Stimulated activated CD8-positive, alpha-beta memory T cell treated with anti-CD3 and anti-CD28 coated beads, Interleukin-15, amount 100 ng/mL, for 24 hours (primary cell): ENCODE measurements at places on chromosomes 11 and 22.

DNA sequence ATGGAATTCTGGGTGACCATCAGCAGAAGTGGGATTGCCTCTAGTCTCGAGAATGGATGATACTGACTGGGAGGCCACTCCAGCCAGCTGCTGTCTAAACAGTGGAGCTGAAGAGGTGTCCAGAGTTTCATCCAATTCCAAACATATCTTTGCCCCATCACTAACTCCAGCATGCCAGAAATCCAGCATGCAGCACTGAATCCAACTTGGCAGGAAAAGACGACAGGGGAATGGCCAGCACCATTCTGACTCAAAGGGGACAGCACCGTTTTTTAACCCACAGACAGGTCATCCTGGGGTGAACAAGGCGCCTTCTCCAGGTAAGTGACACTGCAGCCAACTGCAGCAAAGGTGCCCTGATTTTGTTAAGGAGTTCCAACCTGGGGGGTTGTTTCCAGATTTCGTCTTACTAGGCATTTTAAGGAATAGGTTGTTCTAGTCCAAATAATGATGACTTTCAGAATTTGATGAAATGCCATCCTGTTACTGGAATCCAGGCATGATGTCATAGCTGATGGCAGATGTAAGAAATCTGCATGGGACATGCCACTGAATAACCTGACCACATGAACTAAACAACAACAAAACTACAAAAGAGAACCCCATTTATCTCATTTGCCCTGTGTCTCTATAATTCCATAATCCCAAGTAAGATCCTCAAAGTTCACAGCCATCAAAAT is 32.3 kb downstream of the FEZ1 start:
- DNase-seq = no peak

GRCh38 chr11:19281041-19281440 is 40.3 kb upstream of the E2F8 start:
- DNase-seq = no peak

- no peak for DNase-seq
Observed at GRCh38 chr11:27215471-27216269, 147.3 kb downstream of the CCDC34 start.

DNA sequence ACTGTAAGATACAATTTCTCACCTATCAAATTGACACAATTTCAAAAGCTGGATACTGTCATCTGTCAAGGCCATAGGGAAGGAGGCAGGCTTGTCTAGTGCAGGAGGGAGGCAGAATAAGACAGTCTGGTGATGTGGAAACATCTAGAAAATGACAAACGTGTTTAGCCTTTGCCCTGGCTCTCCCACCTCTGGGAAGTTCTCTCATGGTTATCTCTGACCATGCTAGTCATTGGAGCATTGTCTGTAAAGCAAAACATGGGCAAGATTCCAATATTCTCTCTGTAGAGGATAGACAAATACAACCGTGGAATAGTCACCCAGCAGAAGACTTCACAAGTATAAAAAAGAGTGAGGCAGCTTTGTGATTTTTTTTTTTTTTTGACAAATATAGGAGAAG is 9.1 kb upstream of the SERHL2 start:
- no peak for DNase-seq

- no peak for DNase-seq
Observed at GRCh38 chr11:68266936-68267880, 4.6 kb downstream of the C11orf24 start.

GRCh38 chr11:19933132-19933735 is 220.6 kb downstream of the NAV2 start:
- no peak for DNase-seq

DNA sequence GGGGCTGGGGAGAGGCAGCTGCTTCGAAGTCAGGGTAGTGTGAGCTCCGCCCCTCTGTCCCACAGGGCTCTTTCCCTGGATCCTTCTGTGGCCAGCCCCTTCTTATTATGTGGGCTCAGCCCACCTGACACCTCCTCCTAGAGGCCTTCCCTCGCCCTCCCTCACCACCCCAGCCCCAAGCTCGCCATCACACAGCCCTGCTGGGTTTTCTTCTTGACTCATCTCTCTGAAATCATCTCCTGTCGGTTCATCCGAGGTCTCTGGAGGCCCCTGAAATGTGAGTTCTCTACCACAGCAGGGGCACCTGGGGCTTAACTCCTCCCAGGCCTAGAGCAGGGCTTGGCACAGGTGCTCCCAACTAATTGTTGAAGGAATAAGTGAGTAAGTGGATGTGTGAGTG is 65.2 kb downstream of the CACNA1I start:
- DNase-seq = no peak

DNA sequence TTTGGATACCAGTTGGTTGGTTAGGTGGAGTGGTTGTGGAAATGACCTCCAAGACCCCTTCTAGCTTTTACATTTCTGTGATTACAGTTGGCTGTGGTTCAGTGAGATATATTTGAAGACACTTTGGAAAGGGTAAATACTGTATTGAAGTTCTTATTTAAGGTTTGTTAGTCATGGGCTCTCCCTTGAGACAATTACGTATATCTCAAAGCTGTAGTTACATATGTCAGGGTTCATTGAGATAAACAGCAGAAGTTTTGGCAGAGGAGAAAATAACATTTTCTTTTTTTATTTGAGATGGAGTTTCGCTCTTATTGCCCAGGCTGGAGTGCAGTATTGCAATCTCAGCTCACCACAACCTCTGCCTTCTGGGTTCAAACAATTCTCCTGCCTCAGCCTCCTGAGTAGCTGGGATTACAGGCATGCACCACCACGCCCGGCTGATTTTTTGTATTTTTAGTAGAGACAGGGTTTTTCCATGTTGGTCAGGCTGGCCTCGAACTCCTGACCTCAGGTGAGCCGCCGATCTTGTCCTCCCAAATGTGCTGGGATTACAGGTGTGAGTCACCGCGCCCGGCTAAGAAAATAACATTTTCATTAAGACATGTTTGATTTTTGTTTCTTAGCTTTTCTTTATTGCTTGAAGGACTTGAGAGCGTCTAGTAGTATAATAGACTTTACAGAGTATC is 1.9 kb downstream of the RNF121 start:
- DNase-seq = no peak

DNA sequence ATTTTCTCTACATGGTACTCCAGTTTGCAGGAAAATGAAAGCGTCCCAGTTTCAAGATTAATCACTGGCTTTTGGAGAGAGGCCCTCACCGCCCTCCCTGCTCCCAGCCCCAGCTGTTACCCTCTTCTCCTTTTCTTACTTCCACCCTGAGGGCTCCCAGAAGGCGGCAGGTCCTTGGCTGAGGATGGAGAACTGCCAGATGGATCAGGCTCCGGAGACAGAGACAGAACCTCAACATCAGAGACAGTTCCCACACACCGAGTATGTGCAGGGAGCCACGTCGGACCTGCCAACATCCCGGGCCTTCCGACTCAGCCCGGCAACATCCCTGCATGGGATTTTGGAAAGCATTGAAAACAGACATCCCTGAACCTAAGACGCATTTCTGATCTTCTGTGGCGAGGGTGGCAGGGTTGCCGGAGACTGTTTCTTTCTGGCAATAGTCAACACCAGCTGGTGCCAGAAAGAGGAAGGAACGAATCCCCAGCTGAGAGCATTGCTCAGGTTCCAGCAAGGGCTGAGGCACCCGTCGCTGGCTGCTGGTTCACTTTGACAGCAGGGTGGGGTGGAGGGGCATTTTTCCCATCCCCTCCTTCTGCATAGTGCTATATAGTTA is 467.1 kb downstream of the MIAT start:
- DNase-seq = no peak

DNA sequence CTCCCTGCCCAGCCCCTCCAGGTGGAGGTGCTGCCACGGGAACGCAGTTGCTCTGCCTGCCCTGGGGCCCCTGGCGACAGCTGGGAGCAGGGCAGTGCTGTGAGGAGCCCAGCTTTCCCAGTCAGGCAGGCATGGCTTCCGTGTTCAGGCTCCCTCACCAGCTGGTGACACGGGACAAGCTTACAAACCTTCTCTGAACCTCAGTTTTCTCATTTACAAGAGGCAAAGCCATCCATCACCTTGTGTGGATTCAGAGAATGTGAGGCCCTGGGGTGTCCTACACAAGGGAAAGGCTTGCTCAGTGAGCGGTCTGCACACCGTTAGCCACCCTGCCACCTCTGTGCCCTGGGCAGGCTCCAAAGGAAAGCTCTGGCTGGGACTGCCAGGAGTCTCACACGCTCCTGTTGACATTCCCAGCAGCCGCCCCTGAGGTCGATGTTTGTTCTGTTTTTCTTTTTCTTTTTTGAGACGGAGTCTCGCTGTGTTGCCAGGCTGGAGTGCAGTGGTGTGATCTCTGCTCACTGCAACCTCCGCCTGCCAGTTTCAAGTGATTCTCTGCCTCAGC is 23.5 kb downstream of the SUN2 start:
- no peak for DNase-seq

GRCh38 chr11:69640260-69640994 is 529 bp upstream of the CCND1 start:
- no peak for DNase-seq
